ENCODE measurements at places on chromosomes 2 and 18.
A peak's percentile ranks its signal among the peaks of the same experiment; 100 is the strongest.

- DNase-seq = no peak
These were observed 229.1 kb upstream of the RASGRP3 start for GRCh38 chr2:33247365-33247764.

- no peak for DNase-seq
These were observed 24.9 kb downstream of the CCBE1 start for GRCh38 chr18:59672235-59672711.

DNA sequence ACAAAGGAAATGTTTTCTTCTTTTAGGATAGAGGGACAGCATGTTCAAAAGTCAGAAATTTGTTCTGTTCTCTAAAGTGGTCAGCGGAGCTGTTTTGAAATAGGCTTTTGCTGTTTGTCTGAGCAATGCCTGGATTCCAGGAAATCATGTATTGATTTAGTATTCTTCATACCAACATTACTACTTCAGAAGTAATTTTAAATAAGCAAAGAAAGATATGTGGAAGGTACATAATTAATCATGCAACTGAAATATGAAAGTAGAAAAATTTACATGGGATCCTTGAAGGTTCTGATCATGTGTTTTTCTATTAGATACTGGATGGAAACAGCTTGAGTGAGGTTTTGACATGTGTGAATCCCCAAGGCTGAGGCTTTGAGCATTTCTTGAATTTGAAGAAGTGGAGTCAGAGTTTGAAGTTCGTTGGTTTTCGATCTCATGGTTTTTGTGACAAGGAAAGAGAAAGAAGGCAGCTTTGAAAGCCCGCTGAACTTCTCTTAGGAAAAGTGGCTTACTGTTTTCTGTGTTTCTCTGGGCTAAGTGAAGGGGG is 220.0 kb downstream of the LDLRAD4 start:
- no peak for DNase-seq

DNA sequence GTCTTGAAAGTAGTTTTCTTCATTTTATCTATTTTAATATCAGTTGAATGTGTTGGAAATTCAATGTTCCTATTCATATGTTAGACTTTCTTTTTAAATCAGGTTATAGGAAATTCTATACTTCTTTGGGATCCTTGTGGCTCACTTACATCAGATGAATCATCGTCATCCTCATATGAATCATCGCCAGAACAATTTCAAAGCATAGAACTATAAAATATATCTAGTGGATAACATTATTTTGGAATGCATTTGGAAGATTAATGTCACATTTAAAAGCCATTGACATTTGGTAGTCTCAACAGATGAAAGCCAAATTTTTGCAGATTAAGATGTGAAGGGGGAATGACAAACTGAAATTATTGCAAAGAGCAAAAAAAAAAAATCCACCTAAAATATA is 94.1 kb downstream of the FAM161A start:
- DNase-seq = no peak

GRCh38 chr2:58032016-58032763 is 14.4 kb upstream of the VRK2 start:
- DNase-seq = peak; percentile 25

DNA sequence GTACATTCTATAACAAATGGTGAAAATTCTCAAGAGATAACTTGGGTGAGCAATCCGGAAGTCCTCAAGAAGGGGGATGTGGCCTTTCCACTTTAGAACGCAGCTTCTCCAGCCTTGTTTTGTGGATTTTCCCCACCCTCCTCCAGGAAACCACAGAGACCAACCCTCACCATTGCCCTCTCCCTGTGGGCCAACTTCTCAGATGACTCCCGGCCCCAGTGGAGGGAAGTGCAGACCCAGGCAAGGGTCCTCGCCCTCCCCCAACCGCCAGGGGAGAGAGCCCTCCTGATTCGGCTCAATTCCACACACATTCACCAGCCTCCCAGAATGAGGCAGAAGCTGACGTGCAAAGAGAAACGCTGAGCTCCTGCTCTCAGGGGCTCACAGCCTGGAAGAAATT is 277.2 kb downstream of the EIPR1 start:
- DNase-seq = no peak

DNA sequence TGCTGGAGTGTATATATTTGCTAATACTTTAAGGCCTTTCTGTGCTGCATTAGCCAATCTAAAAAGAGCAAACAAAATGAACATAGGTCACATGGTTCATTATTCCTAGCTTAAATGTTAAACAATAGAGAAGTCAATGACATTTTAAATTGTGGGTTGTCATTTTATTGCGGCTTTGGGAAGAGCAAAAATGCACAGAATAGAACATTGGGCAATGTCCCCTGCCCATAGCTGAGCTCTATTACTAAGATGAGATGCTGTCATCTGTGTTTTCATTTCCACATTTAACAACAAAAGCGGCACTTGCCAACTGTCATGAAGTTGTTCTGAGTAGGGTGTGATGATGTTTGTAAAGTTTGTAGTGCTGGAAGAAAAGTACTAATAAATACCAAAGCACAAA is 3.2 kb upstream of the VAPA start:
- no peak for DNase-seq

All from germinal center (tissue), 1 donor.